ENCODE measurements at places on chromosomes 12 and 14.

DNA sequence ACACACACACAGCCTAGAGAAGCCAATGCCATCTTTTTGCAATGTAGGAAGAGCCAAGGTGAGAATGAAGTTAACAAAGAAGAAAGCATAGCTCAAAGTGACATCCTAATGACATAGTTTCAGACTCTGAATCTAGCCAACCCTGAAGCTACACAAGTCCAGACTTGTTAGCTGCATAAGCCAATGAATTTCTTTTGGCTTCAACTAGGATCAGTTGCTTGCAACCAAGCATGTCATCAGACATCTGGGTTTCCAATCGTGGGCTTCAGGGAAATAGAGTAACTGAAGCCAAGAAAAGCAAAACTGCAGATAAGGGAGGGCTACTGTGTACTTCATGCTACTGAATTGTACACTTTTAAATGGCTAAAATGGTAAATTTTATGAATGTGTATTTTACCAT lies 4.4 kb upstream of the GPHN start:
- no peak for DNase-seq

DNA sequence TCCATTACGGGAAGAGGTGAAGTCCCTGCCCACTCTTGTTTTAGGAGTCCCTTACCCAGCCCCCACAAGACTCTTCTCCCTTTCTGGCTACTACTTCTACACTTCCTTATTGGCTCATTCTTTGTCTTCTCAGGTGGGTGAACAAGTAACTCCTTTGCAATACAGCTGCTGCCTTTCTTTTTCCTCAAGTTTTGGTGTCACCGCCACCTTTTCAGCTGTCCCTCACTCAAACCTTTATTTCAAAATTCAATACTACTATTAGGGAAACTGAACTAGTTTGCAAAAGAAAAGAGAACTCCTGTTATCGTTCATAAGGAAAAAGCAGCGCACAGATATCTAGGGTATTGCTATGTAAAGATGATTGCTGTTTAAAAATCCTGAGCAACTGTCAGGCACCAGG lies 6.1 kb downstream of the RSRC2 start:
- DNase-seq = no peak

- no peak for DNase-seq
These were observed 33.8 kb upstream of the BCL2L14 start for GRCh38 chr12:12036901-12037300.

GRCh38 chr14:89171628-89172027 lies 245.4 kb downstream of the FOXN3 start:
- no peak for DNase-seq

- DNase-seq = peak; percentile 40
These were observed 60.4 kb downstream of the FZD10 start for GRCh38 chr12:130222519-130223218.

DNA sequence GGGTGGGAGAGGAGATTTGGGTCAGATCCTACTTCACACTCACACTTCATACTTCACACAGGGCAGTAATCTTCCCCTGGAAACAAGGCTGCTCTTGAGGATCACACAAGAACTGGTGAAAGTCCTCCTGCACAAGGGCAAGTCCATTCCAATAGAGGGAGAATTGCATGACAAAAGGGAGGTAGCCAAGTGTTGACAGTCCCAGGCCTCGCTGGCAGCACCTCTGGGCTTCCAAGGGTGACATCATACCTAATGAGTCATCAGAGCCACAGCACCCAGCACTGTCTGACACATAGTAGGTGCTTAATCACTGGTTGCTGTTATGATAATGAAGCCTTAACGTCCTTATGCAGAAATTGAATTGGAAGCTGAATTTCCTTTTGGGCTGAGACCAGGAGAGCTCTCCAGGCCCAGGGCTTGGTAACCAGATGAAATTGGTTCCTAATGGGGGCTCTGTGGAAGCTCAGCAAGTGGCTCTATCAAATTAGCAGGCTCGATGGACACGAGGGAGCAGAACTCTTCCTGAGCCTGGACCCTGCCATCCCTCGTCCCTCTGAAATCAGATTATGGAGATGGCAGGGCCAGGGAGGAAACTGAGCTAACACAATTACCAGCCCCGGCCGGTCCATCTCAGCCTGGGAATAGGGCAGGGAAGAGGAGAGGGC lies 58.8 kb upstream of the ACTN1 start:
- no peak for DNase-seq

DNA sequence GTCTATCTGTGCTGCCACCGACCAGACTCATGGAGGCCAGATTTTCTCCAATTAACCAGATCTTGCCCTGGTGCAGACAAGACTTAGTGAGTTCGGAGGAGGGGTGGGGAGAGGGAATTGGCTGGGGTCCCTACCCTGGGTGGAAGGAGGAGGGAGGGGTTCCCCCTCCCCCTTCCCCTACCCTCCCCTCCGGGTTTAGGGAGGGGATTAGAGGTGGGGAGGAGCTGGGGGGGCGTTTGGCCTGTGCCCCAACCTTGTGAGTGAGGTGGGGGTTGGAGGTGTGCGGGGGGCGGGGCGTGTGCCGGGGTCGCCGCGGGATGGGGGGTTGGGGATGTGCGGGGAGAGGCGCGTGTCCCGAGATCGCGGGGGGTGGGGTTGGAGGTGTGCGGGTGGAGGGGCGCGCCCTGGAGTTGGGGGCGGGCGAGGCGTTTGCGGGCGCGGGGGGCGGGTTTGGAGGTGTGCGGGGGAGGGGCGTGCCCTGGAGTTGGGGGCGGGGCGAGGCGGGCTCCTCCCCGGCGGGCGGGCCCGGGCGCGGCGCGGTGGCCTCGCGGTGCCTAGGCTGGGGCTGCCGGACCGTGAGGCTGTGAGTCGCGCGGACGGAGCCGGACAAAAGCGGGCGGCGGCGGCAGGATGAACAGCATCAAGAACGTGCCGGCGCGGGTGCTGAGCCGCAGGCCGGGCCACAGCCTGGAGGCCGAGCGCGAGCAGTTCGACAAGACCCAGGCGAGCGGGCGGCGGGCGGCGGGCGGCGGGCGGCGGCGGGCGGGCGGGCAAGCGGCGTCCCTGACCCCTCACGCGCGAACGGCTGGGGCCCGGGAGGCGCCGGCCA lies at the start of gene HIP1R:
TSS of gene HIP1R (plus strand) at position 537 of the 829 bp plus-strand sequence. CDS start at position 631, 94 bp downstream.
- DNase-seq = no peak

DNA sequence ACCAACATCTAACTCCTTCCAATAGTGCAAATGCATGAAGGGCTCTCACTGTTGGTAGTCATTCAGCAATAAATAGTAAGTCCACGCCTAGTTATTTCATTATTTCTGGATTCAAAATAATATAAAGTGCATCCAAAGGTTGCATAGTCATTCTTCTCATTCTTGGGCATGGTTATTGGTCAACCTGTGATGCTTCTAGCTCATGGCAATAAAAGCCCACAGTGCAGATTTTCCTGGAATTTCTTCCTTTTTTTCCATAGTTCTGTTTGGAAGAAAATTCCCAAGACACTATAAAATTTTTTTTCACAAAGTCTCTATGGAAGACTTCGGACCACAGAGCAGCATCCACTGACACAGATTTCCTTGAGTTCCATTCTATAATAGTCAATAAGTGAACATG lies 7.6 kb downstream of the CD69 start:
- DNase-seq = no peak

DNA sequence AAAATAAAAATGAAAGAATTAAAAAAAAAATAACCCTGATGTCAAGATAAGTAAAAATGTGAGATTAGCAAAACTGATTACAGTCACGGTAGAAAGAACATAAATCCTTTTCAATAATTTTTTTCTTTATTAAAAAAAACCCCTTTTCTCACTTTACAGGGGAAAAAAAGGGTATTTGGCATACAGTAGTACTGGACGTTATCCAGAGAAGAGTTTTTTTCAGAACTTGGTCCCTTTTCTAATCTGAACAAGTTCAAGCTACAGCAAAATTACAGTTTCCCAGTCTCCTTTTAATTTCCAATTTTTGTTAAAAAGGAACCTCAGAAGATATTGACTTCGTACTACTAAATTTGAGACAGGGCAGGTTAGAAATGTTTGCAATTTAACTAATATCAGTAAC lies 134.7 kb upstream of the DCN start:
- DNase-seq = no peak

DNA sequence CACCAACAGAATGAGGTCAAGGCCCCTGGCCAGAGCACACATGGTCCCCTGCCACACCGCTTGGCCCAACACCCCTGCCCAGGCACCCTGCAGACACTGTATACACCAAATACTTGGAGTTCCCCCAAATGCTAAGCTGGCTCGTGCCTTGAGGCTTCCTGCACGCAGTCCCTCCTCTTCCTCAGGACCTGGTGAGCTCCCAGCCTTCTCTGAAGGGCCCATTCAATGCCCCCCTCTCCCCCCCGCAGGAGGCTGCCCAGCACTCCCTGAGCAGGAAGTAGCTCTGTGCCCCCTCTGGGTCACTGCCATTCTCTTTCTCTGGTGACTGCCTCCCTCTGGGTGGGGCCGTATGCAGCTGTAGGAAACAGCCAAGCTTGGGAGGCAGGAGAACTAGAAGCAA lies 75.3 kb downstream of the ITPK1 start:
- DNase-seq = no peak

- no peak for DNase-seq
These were observed 87.9 kb downstream of the PLEKHA5 start for GRCh38 chr12:19217446-19217845.

DNA sequence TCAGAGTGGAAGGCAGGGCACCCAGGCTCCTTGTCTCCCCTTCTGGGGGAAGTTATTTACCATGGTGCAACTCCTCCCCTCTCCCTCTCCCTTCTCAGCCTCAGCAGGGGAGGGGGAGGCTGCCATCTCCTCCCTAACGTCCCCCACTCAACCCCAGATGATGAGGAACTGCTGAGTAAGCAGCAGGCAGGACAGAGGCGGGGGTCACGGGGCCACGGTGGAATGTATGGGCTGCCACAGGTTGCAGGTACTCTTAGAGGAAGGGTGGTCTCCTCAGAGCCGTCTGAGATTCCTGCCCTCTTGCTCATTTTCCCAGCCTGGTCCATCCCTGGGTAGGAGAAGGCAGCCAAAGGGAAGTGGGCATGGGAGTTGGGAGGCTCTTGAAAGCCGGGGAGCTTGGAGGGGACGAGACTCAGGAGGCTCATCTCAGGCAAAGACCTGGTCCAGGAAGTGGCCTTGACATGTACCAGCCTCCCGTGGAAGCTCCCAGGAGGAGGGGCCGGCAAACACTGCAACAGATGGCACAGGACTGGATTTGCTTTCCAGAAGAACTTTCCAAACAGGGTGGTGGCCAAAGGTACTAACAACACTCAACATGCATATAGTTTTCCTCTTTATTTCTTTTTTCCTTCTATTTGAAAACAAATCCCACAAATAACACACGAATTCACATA lies 19.0 kb downstream of the RIN3 start:
- DNase-seq = no peak

GRCh38 chr12:49969651-49970429 lies 2.9 kb upstream of the AQP6 start:
- no peak for DNase-seq

DNA sequence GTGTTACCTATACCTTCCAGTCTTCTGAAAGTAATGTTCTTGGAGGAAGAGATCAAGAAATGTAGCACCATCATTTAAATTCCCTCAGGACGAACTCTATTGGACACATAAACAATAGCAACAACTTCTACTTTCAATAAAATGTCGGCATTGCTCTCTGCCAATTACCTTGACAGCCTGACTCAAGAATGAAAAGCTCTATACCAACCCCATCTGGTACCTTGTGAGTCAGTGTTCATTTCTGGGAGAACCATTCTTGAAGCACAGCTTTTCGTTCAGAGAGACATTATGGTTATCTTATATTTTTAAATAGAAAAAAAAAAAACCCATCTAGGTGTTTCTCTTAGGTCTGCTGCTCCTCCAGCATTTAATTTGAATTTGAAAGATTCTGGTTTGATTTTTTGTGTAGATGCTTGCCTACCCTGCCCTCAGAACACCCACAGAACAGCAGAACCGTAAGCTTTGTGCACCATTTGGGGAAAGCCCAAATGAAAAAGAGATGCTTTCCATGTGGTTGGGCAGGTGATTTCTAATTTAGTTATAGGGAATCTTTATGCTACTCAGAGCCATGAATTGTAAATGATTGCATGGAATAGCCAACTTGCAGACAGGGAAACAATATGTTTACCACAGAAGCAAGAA lies 156.0 kb downstream of the SAMD4A start:
- no peak for DNase-seq

DNA sequence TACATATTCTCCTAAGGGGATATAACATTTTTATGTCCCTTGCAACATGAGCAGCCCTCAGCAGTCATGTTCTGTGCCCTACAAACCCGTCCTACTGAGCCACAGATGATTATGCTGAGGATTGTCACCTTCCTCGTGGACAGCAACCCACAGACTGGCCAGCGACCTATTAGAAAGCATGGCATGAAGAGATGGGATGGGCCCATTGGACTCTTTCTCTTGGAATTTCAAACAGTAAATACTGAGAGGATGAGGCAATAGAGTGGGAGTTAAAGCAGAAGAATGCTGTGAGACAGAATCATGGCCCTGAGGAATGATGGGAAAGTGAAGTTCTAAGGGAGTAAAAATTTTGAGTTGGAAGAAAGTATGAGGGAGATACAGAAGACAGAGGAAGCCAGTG lies 149.9 kb upstream of the BTG1 start:
- DNase-seq = no peak

DNA sequence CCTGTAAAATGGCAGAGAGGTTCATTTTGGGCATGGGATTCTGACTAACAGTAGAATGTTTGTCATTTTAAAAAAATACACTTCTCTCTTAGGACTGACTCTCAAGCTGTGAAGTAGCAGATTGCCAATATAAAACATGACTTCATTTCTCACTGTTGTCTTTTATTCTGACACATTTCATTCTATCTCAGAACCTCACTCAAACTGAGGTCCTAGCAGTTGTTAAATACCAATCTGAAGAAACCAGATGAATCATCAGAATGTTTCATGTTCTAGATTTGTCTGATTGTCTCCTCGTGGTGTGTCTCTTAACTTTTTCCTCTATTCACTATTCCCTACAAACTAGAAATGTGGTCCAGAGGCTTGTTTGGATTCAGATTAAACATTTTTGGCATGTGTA lies 276.5 kb upstream of the NPAS3 start:
- DNase-seq = no peak

DNA sequence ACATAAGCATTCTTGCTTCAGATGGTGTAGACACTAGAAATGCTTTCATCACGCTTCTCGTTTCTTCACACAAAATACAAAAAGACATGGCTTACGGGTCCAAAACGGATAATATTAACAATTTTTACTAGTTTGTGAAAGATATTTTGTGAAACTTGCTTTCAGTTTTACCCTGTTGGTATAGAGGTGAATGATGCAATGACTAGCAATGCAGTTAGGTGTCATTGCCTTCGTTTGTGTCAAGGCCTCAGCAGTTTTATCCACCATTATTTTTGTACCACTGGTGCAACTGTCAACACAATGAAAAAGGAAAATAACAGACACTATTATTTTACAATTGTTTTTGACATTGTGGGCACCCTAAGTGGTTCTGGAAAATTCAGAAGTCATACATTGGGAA lies 323.0 kb downstream of the FLRT2 start:
- no peak for DNase-seq

DNA sequence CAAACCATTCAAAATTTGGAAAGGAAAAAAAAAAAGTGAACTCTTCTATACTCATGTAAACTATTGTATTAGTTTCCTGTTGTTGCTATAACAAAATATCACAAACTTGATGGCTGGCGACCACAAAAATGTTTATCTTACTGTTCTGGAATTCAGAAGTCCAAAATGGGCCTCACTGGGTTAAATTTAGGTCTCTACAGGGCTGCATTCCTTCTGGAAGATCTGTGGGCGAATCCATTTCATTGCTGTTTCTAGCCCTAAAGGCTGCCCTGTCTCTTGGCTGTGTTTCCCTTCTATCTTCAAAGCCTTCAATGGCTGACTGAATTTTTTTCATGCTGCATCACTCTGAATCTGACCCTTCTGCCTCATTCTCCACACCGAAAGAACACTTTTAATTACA lies 105.1 kb upstream of the NAV3 start:
- no peak for DNase-seq

GRCh38 chr12:120367924-120368788 lies 808 bp downstream of the MSI1 start:
- no peak for DNase-seq
